ENCODE measurements at places on chromosomes 16 and 17.

- DNase-seq = peak; percentile 74
Measured at GRCh38 chr17:77429969-77430752, 289.4 kb downstream of the SEC14L1 start.

- DNase-seq = no peak
Measured at GRCh38 chr17:74119965-74120364, 83.5 kb upstream of the RPL38 start.

- DNase-seq = no peak
Measured at GRCh38 chr17:77535435-77535834, 394.7 kb downstream of the SEC14L1 start.

- no peak for DNase-seq
Measured at GRCh38 chr16:24975428-24975889, 39.7 kb downstream of the ARHGAP17 start.

GRCh38 chr17:67440277-67441051, 63.4 kb downstream of the PITPNC1 start:
- no peak for DNase-seq

DNA sequence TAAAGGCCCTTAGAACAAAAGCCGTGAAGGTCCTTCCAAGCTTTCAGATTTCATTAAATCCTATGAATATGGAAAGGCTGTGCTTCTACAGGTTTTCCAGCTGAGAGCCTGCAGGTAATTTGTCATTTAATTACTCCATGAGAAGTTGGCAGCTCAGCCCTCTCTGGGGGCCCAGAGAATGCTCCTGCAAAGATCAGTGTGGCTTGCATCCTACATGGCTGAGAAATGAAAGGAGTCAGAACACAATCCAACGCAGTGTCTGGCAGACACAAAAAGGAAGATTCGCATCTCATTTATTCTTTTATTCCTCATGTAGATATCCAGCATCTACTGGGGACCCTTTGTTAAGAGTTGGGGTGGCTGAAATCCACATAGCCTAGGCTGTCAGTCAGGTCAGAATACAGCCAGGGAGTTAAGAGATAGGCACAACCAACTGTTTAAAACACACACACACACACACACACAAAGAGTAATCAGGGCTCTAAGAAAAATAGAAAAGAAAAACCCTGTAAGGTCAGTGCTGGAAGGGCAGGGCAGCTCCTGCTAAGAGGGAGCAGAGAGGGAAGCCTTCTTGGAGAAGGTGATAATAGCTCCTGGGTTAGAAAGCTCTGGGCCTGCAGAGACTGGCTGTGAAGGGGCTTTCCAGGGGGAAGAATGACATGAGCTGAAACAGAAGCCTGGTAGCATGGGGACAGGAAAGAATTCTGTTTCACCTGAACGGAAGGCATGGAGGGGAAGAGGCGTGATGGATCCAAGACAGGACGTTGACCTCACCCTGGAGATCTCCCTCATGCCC, 46.9 kb upstream of the WSCD1 start:
- no peak for DNase-seq

GRCh38 chr16:19291475-19291874, 5.9 kb downstream of the CLEC19A start:
- no peak for DNase-seq

DNA sequence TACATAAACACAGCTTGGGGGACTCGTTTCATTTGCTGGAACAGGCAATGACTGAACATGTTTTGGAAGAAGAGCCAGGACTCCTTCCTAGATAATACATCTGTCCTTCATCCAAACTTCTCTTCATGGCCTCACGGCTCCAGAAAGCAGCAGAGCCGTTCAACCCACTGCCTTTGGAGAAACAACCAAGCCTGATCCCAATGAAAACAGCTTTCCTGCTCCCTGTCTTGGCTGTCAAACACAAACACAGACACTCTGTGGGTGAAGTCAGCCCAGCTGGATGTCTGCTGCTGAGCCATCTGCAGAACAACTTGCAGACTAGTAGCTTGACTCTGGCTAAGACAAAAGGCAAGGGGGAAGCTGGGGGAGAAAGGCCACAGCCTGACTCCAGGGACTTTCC, 345.1 kb upstream of the PSMD7 start:
- no peak for DNase-seq

- DNase-seq = no peak
Measured at GRCh38 chr17:76142039-76142584, 1.1 kb upstream of the FOXJ1 start.

GRCh38 chr17:58503866-58504265, 10.6 kb downstream of the MTMR4 start:
- DNase-seq = no peak

- no peak for DNase-seq
Measured at GRCh38 chr16:71344315-71344905, 14.1 kb upstream of the CALB2 start.

DNA sequence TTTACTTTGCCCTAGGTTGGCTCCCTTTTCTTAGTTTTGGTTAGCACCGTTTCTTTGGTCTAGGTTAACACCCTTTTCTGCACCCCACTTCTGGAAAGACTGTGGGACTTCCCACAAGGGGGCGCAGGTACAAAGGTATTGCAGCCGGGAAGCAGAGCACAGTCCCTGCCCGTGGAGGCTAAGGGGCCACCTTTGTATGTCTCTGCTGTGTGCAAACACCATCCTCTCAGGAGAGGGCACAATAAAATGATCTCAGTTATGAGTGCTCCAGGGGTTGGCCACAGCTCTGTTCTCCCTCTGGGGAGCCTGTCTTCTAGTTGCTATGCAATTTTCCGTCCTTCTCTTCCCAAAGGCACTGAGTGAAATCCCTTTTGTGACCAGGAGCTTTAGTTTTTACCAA, 28.4 kb upstream of the TMC5 start:
- DNase-seq = peak; percentile 26

- DNase-seq = no peak
Measured at GRCh38 chr17:60153606-60154390, 4.0 kb downstream of the CA4 start.

DNA sequence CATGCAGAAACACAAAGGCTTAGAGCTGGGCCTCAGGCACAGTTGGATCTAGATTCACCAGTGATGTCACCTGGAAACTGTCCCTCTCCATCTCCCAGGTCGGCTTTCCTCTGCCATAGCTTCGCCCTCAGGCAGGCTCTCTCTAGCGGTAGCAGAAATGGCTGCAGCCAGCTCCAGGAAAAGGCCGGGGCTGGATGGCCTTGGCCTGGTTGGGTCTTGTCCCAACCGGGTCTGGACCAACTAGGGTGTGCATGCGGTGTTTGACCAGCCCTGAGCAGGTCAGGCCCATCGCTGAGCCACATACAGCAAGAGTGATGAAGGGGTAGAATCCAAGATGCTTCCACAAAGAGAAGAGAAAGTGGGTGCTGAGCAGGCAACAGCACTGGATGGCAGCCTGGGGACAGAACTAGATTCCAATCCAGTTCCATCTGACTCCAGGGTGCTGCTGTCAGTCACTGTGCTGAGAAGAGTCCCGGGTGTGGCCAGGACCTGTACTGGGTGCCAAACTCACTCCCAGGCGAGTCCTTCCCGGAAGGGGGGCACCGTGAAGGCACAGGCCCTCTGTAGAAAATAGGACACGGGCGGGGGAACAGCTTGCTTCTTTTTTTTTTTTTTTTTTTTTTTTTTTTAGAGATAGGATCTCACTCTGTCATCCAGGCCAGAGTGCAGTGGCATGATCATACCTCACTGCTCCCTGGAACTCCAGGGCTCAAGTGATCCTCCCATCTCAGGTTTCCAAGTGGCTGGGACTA, 51.8 kb downstream of the SOCS3 start:
- no peak for DNase-seq

- no peak for DNase-seq
Measured at GRCh38 chr16:72429671-72430081, 257.7 kb upstream of the PMFBP1 start.

DNA sequence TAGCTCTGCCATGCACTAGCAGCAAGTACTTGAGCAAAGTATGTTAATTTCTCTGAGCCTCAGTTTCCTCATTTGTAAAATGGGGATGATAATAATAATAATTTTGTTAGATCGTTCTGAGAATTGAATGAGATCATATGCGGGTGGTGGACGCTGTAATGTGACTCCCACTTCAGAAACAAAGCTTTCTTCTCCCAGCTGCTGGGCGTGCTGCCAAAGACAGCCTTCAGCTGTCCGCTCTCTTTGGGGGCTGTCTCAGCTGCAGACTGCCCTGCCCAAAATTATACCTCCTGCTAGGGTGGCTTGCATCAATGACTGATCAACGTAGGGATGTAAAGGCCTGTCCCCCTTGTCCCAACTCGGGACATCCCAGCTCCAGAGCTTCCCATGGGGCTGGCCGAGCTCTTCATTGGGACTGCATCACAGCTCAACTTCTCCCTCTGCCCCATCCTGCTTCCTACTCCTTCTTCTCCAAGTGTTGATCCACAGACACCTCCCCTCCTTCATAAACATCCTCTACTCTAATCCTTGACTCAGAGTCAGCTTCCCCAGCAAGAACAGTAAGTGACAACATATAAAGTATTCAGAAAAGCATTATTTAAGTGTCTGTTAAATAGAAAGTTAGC, 30.7 kb upstream of the CDH5 start:
- DNase-seq = no peak

GRCh38 chr17:29565643-29566472, 979 bp downstream of the ABHD15 start:
- DNase-seq = no peak

DNA sequence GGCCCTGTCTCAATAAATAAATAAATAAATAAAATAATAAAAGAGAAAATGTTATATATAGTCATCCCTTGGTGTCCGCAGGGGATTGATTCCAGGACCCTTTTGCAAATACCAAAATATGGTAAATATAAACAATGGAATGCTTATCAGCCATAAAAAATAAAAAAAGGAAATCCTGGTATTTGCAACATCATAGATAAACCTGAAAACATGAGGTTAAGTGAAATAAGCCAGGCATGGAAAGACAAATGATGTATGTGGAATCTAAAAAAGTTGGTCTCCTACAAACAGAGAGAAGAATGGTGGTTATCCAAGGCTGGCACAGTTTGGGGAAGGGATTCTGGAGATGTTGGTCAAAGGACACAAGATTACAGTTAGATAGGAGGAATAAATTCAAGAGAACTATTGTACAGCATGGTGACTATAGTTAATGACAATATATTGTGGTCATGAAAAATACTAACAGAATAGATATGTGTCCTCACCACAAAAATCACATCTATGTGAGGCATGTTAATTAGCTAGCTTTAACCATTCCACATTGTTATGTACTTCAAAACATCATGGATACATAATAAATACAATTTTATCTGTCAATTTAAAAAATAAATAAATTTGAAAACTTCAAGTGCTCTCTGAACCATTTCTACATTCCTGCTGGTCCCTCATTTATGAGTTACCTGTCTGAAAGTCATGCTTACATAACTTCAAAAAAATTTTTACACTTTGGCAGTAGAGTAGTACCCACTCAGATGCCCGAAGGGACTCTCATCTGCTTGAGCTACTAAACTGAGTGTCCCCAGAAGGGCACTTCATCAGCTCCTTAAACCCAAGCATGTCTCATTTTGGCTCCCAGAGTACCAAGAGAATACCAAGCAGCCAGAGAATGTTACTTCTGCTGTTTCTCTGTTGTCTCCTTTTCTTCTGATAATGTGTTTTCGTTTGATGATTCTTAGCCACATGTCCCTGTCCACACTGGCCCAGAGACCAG, 26.6 kb downstream of the N4BP1 start:
- no peak for DNase-seq

DNA sequence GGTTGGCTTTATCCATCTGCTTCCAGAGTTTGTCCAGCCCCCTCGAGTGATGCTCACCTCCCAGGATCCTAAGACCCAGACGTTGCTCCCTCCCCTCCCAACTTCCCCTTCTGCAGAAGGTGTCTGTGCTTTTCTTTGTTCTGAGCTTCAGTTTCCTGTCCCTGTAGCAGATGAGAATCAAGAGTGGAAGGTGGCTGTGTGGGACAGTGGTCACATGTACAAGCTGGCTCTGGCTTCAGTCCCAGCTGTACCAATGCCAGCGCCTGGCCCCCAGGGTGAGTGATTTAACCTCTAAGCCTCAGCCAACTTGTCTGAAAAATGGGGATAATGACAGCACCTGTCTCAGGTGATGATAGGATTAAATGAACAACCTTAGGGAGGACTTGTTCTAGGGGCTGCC, 7.7 kb downstream of the PRR15L start:
- no peak for DNase-seq

- DNase-seq = no peak
Measured at GRCh38 chr16:11783319-11784037, 13.6 kb downstream of the ZC3H7A start.
